ENCODE measurements at places on chromosomes 16 and 17.

- no peak for DNase-seq
Measured at GRCh38 chr17:2207815-2208515, 95.6 kb downstream of the SMG6 start.

- no peak for DNase-seq
Measured at GRCh38 chr17:7410634-7411426, 3.2 kb downstream of the NLGN2 start.

- DNase-seq = no peak
Measured at GRCh38 chr17:13569398-13570123, 32.2 kb downstream of the HS3ST3A1 start.

DNA sequence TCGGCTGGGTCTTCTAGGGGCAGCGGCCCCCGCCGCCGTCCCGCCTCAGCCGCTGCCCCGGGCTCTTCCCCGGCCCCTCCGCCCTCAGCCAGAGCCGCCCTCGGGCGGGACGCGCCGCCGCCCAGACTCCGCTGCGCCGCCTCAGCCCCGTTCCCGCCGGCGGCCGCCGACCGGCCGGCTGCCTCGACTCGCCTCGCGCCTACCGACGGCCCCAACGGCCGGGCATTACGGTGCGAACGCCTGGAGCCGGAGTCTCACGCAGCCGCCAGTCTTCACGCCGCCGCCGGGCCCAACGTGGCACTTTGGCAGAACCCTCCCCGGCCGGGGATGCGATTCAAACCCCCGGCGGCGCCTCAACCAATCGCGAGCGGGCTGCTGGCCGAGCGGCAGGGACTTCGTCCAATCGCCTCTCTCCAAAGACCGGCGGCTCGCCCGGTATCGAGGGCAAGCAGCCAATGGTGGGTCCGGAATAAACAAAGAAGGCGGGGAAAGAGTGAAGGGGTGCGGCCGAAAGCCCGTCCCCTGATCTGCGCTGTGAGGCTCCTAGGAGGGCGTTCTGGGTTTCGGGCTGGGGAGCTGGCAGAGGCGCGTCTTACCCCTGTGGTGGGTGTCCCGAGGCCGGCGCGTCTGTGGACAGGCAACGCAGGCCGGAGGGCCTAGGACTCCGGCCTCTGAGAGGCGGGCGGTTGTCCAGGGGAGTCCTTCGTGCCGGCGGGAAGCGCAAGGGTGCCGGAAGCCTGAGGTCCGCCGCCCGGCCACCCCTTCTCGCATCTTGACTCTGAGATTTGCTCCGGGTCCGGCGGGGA lies at the start of gene CDR2:
Gene CDR2, minus strand, starts transcription at position 309 of the 806 bp plus-strand sequence. CDS start 310 bp downstream, outside the sequence.
- peak; percentile 96 for DNase-seq

GRCh38 chr16:12535535-12536411 lies 267.9 kb downstream of the CPPED1 start:
- peak; percentile 29 for DNase-seq

GRCh38 chr17:76793775-76794174 lies 55.9 kb downstream of the MFSD11 start:
- DNase-seq = peak; percentile 27

- no peak for DNase-seq
Measured at GRCh38 chr16:22323173-22323958, 26.2 kb downstream of the POLR3E start.

- peak; percentile 47 for DNase-seq
Measured at GRCh38 chr17:40791787-40792436, 7.8 kb downstream of the KRT28 start.

- DNase-seq = no peak
Measured at GRCh38 chr16:25108054-25108453, 3.5 kb upstream of the LCMT1 start.

DNA sequence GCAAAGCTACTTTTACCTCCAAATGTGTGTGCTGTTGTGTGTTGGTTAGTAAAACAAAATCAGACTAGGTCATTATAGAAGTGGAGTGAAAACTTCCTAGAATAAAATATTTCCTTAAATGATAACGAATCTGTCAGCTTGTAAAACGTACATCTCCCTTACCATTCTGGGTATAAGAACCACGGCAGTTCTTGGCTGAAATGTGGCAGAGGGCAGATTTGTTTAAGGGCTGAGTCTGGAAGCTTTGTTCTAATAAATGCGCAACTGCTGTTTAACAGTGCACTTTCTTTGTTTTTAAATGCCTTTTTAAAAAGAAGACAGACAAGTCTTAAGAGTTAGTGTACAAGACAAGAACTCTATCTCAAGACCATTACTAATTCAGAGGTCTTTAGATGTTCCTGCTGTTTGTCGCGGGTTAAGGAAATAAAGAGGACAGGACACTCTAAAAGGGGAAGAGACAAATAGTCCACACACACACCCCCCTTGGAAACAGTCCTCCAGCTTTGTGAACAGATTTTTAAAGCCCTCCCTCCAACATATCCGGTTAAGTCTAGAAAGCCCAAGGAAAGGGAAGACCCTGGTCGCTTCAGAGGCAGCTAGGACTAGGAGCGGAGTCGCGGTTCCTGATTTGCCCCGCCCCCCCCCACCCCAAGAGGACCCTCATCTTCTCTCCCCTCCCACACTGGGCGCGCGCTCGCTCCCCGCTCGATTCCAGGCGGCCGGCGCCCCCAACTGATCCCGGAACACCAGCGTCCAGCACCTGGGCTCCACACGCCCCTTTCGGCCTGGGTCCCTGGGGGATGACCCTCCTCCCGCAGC lies 658 bp downstream of the SYNRG start:
- peak; percentile 58 for DNase-seq

GRCh38 chr16:52993179-52993578 lies 59.5 kb downstream of the CHD9NB start:
- DNase-seq = no peak

- no peak for DNase-seq
Measured at GRCh38 chr17:57264776-57265175, 8.5 kb downstream of the MSI2 start.

DNA sequence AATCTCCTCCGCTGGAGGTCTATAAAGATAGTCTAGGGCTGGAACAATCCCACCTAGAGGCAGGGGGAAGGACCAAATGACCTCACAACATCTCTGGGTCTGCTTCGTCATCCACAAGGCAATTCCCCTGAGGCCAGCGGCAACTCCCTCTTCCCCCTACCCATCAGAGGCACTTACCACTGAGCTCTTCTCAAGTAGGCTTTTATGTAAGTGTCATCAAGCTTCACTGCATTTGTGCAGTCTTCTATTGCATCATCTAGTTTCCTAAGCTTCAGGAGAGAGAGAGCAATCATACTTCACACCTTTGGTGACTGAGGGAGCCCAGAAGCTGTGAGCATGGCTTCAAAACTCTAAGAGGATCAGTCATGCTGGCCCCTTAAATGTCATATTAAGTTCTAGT lies 21.0 kb downstream of the CNP start:
- no peak for DNase-seq

DNA sequence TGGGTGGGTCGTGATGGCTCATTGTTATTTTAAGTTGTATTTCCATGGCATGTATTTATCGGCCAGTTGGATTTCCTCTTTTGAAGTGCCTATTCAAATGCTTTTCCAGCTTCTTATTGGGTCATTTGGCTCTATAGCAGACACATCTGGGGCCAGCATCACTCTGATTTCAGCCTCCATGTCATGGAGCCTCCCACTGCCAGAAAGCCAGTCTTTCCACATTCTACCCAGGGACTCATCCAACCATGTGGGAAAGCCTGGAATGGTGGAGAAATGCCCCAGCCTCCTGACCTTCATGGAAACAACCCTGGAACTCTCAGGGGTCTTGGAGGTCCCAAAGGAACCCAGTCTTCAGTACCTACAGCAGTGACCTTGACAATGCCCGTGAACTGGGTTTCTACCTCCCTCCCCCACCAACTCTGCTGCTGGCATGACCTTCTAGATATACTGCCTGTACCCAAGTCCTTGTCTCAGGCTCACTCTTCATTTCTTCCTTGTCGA lies 33.8 kb upstream of the ADGRG1 start:
- DNase-seq = no peak

GRCh38 chr17:21029036-21029435 lies 13.8 kb downstream of the USP22 start:
- DNase-seq = peak; percentile 73

DNA sequence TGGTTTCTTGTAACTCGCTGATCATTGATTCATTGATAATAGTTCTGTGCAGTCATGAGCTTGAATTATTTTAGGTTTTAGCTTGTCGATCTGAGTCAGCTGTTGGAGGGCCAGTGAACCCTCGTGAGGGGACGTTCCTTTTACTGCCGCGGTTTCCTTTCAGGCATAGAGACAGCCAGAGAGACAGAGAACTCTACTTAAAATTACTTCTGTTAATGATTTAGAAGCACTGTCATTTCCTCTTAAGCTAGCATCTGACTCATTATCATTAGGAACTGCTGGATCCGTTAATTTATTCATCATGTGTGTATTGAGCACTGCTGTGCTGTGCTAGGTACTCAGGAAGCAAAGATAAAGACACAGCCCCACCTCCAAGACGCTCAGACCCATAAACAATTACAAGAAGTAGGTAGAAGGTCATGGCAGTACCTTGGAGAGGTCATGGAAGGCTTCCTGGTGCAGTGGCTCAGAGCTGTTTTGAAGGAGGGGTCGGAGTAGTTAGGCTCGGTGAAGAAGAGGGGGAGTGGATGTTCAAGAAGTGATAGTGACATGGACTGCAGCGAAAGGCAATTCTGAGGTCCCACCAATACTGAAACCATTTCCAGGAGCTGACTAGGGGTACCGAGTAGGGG lies 3.3 kb downstream of the PGS1 start:
- DNase-seq = no peak

DNA sequence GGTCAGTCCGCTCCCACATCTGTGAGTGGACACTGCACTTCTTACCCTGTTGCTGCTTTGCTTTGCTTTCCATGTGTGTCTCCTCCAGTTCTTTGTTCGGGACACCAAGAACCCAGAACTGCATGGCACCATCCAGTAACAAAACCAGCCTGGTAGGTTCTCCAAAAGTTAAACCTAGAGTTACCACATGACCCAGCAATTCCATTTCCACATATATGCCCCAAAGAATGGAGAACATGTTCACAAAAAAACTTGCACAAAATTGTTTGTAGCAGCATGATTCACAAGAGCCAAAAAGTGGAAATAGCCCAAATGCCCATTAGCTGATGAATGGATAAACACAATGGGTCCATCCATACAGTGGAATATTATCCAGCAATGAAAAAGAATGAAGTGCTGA lies 10.3 kb upstream of the CCL22 start:
- DNase-seq = no peak

DNA sequence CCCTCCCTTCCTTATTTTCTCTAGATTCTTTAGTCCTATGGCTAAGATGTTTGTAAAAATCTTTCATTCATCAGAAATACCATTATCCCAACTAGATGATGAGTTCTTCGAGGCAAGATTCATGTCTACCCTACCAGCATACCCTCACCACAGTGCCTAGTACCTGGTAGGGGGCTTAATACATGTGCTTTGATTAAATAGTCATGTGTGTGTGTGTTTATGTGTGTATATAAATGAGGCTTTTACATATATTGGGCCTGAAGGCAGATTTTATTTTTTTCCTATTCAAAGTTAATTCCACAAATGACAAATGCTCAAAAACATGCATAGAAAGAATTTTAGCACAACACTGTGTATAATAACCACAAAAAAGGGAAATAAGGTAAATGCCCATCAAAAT lies 193.0 kb upstream of the IRX3 start:
- no peak for DNase-seq

GRCh38 chr16:27650073-27650701 lies 100.2 kb downstream of the KATNIP start:
- no peak for DNase-seq

Data from fibroblast of skin of back (primary cell).